ENCODE measurements at places on chromosomes 6 and 20. TPM values are rescaled to one million over a fixed set of nuclear protein-coding genes. Genes with fewer than 3 reads are reported as not detected.

Gene RRAGD
- total RNA-seq = 3.5 TPM

Gene EPB41L1
- total RNA-seq = 33.9 TPM

Gene PGBD1
- total RNA-seq = 9.1 TPM

Gene STX11
- 16.0 TPM for total RNA-seq

Gene WFDC5
- total RNA-seq = not detected

Gene EDN3
- total RNA-seq = not detected

Gene SLPI
- total RNA-seq = not detected

- DNase-seq = no peak
Observed at GRCh38 chr6:20302168-20302567, 89.9 kb upstream of the MBOAT1 start.

- no peak for DNase-seq
Observed at GRCh38 chr20:18087054-18087453, 29.3 kb upstream of the OVOL2 start.

- no peak for DNase-seq
Observed at GRCh38 chr6:73688351-73688750, 7.7 kb upstream of the CD109 start.

DNA sequence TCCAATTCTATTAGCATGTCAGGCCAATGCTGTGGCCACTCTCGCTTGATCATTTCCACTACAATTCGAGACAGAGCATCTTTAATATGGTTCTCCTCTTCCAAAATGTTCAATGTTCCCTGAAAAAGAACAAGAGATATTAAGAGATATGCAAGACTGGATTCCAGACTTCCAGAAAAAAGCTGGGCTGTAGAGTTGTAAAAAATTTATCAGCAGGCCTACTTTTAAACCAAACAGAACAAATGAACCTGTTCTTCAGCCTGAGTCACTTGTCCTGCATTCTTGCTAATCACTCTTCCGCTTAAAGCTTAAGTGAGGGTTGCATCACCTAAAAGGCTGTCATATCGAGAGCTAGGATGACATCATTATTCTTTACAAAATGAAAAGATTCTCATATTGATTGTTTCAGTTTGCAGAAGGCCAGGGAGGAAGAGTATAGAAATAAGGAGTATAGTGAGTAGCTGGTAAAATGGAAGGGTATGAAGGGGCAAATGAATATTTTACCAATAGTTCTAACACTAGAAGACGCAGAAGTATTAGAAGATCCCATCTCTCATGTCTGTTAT, 4.9 kb downstream of the XPO5 start:
- DNase-seq = no peak

DNA sequence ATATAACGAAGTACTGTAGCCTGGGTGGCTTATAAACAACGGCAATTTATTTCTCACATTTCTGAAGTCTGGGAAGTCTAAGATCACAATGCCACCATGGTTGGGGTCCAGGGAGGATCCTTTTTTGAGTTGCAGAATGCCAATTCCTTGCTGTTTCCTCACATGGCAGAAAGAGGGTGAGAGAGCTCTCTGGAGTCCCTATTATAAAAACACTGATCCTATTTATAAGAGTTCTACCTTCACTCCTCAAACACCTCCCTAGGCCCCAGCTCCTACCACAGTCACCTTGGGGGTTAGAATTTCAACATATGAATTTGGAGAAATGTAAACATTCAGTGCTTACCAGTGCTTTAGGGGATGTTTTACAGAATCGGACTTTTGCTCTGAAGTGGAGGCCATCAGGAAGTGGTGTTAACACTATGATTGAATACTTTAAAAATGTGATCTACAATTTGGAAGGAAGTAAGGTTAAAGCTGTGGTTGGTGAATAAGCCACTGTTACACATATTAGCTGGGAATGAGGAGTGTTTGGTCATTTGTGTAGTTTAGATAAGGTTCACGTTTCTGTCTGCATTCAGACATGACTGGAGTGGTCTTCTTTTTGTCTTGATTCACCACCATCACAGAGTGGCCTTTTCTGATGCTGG, 79.9 kb upstream of the SPTLC3 start:
- peak; percentile 39 for DNase-seq

DNA sequence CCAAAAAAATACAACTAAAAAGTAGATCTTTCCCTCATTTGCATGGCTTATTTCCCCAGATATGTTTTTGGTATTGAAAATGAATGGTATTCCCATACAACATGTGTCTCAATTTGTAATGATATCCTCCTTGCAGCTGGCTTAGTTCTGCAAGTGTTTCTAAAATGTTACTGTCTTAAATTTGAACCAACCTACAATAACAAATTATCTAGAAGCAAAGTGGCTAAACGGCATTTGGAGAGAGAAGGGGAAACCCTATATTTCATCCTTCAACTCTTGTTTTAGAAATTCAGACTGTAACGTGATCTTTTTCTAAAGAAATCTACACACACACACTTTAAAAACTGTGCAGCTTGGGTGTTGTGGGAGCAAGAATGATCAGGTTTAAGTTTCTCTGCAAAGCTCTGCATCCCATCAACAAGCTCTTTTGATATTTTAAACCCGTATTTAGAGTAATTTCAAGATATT, 153.0 kb downstream of the SOBP start:
- DNase-seq = no peak

- no peak for DNase-seq
Observed at GRCh38 chr6:109059153-109059552, 35.5 kb downstream of the SESN1 start.

DNA sequence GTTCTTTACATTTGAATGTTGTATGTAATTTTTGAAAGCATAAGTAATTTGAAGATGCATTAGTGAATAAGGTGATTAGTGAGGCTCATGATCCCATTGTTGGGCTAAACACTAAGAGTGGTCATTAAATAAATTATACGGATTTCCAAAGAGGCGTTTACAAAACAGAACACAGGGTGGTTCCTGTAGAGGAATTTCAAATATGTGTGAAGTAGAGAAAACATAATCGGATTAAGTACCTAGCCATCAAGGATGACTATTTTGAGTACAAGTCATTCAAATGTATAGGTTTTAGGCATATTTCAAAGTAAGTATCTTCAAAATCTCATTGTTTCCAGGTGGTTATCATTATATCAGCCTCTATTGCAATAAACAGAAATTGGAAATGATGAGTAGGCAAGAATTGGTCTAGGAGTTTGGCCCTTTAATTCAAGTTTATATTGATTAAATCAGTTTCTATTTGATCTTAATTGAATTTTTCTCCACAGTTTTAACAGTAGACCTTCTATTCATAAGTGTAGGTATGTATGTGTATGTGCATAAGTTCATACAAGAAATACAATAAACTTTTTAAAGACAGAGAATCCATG, 94.8 kb downstream of the MYLK4 start:
- no peak for DNase-seq

DNA sequence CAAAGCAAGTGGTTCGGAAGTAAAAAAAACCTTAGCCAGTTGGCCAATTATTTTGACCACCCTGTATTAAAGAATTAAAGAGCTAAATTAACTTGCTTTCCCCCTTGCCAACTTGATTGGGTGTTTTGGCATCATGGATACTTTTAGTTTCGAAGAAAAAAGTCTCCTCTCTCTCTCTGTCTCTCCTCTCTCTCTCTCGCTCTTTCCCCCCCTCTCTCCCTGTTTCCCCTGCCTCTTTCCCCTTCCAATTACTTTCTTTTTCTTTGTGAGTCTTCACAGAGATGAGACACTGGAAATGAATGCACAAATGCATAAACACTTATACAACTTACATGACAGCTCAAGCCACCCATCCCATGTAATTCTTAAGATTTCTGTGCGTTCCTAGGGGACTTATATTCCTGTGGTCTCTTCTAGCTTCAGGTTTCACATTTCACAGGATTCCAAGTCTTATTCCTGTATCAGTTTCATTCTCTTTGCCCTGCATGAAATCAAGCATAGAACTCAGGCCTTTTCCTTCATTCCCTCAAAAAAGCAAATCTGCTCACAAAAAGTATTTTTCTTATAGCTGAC, 32.9 kb upstream of the EYA4 start:
- no peak for DNase-seq

- DNase-seq = no peak
Observed at GRCh38 chr20:58629215-58629580, 21.9 kb upstream of the STX16 start.

DNA sequence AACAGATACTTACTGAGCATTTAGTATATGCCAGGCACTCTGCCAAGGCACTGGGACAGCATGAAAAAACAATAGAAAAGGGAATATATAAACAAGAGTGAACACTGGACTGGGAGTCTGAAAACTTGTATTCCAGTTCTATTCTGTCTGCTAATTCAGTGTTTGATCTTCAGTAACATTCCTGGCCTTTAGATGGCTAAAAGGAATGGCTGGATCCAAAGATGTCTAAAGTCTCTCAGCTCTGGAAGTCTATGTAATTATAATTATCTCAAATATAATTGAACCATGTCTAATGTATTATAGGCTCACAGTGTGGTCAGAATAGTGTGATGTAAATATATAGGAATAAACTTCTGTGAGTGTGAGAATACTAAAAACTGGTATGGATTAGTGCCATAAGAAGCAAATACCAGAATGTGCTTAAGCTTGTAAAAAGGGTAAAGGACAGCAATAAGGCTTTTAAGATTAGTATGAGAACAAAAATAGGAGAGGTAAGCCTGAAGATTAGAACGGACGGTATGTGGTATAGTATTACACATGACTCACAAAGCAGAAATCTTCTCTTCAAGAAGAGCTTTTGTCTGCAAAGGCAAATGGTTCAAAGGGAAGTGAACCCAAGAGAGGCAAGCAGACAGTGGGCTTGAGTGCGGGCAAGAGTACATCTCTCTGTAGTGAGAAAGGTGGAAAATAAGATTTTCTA, 68.5 kb downstream of the TMEM200A start:
- DNase-seq = no peak

DNA sequence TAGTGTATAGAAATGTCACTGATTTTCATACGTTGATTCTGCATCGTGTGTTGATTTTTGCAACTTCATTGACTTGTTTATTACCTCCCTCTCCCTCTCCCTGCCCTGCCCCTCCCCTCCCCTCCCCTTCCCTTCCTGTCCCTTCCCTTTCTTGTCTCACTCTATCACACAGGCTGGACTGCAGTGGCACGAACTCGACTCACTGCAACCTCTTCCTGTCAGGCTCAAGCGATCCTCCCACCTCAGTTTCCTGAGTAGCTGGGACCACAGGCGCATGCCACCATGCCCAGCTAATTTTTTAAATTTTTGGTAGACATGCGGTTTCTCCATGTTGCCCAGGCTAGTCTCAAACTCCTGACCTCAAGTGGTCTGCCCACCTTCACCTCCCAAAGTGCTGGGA, 19.2 kb upstream of the PPP1R14C start:
- no peak for DNase-seq

DNA sequence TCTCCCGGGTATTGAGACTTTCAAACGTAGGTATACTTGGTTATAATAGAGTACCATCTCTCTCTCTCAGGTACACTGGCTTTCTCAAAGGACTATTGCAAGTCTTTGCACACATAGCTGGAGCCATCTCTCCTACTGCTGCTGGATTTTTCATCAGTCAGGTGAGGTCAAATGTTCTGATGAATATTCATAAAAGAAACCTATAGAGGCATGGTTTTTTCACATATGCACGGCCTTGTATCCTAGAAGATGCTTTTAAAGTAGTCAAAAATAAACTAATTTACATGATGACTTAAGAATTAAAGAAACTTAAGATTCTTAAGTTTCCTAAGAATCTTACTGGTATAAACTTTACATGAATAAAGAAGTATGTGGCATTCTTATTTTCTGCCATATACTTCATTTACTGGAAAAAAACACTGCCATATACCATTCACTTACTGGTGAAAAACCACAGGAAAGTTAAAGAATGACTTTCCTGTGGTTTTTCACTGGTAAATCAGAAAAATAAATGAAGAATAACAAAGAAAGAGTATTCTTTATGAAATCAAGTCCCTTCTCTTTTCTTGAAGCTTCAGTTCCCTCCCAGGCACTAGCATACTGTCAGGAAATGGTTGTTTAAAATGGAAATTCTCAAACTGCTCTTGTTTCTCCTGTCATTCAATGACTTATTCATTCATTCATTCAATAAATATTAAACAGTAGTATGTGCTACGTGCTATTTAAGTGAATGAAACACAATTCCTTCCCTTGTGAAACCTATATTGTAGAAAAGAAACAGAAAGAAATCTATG, 23.5 kb downstream of the SLC17A4 start:
- DNase-seq = no peak

DNA sequence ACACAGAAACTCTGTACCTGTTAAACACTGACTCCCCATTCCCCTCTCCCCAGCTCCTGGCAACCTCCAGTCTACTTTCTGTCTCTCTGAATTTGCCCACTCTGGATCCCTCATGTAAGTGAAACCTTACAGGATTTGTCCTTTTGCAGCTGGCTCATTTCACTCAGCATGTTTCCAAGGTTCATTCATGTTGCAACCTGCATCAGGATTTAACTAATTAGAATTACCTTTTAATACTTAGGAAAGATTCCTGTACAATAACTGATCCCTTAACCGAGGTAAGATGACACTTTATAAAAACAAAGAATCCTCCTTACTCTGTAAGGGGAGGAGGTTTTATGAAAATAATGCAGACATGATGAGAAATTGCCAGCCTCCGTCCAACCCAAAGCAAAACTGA, 113.1 kb upstream of the MTHFD1L start:
- no peak for DNase-seq

GRCh38 chr20:24814556-24815195, 134.4 kb upstream of the CST7 start:
- no peak for DNase-seq

- DNase-seq = no peak
Observed at GRCh38 chr6:63795826-63796225, 160.2 kb downstream of the PHF3 start.

DNA sequence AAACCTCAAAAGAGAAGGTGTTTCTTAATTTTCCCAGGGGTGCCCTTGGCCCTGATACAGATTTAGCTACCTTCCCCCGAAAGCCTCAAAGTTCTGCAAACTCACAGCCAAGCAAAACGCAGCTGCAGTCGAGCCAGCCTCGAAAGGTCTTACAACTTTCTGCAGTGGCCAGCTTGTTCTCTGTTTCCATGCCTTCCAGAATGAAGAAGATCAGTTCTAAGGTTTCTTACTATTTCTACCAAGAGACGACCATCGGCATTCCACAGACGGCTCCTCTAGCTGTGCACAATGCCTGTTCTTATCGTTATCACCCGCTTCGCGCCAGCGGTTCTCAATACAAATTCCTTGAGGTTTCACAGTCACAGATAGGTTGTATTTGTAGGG, 28.5 kb upstream of the CCR6 start:
- DNase-seq = no peak

DNA sequence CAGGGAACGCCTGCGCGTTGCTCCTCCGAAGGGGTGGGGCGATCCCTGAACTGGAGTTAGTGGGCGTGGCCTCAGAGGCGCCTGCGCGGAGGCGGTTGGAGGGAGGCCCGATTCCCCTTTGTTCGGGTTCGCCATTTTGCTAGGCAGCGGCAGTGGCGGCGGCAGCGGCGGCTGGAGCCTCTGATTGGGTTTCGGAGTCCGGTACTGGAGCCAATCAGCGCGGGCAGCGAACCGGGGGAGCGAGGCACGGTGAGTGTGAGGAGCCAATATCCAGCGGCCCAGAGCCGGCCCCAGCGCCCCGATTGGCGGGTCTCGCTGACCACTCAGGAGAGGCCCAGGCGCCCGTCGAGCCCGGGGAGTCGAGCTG, at the start of gene NFYA:
NFYA (plus strand) TSS at position 139 of the 367 bp plus-strand sequence. CDS start 6,116 bp downstream, outside the sequence.
- DNase-seq = no peak

GRCh38 chr6:30882759-30883684, 1.3 kb upstream of the DDR1 start:
- no peak for DNase-seq

- no peak for DNase-seq
Observed at GRCh38 chr20:8474027-8474668, 342.1 kb downstream of the PLCB1 start.

All from glomerular endothelial cell (primary cell).